ENCODE measurements at places on chromosomes 13 and 19. TPM values are rescaled to one million over a fixed set of nuclear protein-coding genes. Genes with fewer than 3 reads are reported as not detected.
A peak's percentile ranks its signal among the peaks of the same experiment; 100 is the strongest.

GRCh38 chr13:111158136-111158805, 43.2 kb downstream of the ARHGEF7 start:
- DNase-seq: no peak

GRCh38 chr13:80037505-80037888, 303.4 kb downstream of the SPRY2 start:
- peak; percentile 83 for DNase-seq

- DNase-seq: no peak
These were observed 10.5 kb downstream of the CEBPA start for GRCh38 chr19:33291623-33292534.

- no peak for DNase-seq
These were observed 118.7 kb downstream of the ATP11A start for GRCh38 chr13:112808377-112809140.

- DNase-seq: peak; percentile 36
These were observed 41.9 kb upstream of the POSTN start for GRCh38 chr13:37640499-37640898.

DNA sequence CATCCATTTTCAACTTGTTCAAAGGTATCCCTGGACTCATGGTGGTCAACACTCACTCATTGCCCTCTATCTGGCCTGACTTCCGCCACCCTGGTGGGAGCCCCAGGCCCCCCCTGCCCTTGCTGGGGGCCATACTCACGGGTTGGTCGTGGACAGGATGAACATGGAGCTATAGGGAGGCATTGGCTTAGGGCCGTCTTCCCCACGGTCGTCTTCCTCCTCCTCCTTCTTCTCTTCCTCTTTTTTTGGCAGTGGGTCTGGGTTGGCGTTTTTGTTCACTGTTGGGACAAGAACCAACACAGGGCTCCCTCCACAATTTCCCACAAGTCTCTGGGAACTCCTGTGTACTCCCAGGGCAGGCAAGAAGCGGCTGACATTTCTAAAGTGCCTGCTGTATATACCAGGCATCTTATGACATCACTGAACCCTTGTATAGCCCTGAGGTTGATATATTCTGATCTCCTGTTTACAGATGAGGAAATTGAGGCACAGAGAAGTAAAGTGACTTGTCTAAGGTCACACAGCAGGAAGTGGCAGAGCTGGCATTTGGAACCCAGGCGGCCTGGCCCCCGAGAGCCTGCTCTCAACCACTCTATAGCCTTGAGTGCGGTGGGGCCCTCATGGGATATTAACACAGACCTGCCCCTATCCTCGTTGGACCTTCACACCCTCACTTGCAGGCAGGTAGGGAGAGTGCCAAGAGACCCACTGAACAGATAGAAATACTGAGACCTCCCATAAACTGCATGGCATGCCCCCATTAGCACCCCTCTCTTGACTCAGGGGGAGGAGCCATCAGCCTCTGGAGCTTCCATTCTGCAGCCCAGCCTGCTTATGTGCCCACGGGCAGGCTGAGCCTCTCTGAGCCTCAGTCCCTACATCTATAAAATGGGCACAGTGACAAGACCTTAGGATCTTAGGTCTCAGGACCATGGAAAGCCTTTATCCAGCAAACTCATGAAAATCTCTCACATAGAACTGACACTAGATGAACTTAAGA, 135.0 kb downstream of the IER2 start:
- no peak for DNase-seq

DNA sequence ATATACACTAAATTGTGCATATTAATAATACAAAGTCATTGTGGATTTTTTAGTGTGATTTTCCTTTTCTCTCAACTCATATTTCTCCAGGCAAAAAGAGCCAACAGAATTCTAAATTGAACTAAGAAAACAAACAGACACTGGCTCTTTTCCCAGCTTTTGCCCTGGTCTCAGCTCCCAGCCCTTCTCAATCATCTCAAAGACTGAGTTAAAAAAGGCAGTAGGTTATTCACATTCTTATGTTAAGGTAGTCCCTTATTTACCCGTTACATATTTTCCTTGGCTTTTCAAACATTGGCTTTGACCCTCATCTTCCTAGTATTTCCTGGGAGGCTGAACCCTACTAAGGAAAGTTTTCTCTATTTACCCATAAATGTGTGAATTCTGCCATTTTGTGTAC, 753.6 kb downstream of the LIG4 start:
- DNase-seq: peak; percentile 54

- DNase-seq: no peak
These were observed 13.0 kb upstream of the STRN4 start for GRCh38 chr19:46759206-46759605.

DNA sequence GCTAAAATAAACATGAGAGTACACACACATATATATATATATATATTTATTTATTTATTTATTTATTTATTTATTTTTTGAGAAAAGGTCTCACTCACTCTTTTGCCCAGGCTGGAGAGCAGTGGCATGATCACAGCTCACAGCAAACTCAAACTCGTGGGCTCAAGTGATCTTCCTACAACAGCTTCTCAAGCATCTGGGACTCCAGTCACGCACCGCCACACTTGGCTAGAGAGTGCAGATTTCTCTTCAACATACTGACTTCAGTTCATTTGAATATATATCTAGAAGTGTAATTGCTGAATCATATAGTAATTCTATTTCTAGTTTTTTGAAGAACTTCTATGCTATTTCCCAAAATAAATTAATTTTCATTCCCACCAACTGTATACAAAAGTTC, 1711.8 kb downstream of the SLITRK5 start:
- no peak for DNase-seq

- DNase-seq: no peak
These were observed 3.5 kb downstream of the SIGLEC5 start for GRCh38 chr19:51626675-51627074.

DNA sequence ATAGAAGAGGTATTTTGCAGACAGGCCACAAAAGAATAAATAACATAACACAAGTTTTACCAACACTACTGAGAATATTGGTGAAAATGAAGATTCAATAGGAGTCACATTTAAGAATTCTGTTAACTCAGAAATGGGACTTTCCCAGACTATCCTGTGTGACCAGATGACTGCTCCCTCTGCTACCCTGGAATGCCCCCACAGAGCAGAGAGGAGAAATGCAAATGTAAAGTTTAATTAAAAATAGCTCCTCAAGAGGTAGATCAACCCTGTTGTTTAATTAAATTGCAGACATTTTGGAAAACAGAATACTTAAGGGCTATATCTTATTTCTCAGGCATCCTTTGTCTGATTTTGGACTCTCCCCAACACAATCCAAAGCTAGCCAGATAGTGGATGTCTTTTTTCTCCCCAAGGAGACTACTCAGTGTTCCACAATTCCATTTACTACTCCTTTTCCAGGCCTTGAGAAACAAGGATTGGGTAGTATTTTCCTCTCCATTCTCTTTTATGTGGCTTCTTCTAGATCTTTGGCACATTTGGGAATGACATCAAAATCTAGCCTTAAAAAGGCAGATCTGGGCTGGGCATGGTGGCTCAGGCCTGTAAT, 104.7 kb upstream of the TSC22D1 start:
- no peak for DNase-seq

GRCh38 chr13:76474966-76475365, 411.2 kb downstream of the KCTD12 start:
- DNase-seq: no peak

DNA sequence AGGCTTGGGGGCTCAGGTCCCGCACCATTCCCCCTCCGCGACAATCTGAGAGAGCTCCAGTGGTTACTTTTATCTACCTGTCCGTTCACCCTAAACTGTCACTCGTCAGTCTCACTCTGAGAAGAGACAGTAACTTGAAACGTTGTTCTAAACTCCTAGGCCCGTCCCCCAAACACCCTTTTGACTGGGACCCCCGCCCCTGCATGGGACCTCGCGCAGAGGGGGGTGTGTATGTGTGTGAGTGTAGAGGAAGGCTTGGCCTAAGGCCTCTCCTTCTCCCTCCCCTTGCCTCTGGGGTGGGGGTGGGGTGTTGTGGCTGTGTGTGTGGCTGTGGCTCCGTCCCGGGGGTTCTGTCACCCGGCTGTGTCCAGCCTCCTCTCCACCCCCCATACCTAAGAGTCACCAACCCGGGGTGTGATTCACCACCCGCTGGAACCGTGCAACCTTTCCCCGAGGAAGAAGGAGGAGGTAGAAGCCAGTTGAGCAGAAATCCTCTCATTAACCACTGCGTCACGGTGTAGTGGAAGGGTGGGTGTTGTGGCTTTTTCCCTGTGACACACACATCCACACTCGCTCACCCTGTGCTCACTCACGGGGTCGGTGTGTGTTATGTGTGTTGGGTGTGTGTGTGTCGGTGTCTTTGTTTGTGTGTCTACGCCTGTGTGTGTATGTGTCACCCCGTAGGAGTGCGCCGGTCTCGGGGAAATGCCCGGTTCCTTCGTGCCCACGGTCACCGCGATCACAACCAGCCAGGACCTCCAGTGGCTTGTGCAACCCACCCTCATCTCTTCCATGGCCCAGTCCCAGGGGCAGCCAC, 2.4 kb downstream of the FOSB start:
- DNase-seq: no peak

The LRRC25 gene
- total RNA-seq: not detected

The KIR2DL1 gene
- not detected for total RNA-seq

The CACNG6 gene
- 0.38 TPM for total RNA-seq

The GFY gene
- not detected for total RNA-seq

The ZNF880 gene
- total RNA-seq: 19.0 TPM

The SIGLEC10 gene
- not detected for total RNA-seq

The DENND1C gene
- not detected for total RNA-seq

Data from dermis microvascular lymphatic vessel endothelial cell (primary cell).